ENCODE measurements at places on chromosomes 6 and 20.

GRCh38 chr6:4496284-4496683, 279.9 kb upstream of the CDYL start:
- no peak for DNase-seq

DNA sequence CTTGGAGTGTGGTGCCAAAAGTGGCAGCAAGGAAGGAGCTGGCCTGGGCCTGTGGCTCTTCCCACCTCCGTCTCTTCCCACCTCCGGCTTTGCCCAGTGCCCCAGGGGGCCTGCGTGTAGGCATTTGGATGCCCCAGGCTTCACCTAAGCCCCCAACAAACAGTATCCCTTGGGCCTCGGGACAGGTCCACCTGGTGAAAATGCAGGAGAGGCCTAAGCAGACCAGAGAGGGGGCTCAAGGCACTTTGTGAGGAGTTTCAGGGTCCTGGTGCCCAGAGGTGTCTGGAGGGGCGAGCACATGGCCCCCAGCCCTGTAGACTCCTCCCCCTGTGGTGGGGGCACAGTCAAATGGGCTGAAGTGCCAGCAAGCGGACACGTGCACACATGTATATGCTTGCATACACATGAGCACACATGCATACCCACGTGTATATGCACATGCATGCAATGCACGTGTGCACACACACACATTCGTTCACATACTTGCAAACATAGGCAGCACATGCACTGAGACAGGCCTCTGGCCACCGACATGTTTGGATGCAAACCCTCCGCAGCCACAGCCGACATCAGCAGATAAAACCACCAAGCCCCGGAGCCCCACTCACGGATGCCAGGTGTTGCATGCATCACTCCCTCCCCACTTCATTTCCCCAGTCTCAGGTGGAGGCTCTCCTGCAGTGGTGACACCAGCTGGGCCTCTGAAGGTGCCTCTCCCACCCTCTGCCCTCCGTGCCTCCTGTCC, 124.5 kb downstream of the TAF4 start:
- no peak for DNase-seq

- DNase-seq: peak; percentile 46
These were observed 196.8 kb downstream of the FARS2 start for GRCh38 chr6:5457983-5458683.

GRCh38 chr6:151445482-151445881, 6.4 kb downstream of the RMND1 start:
- no peak for DNase-seq

- no peak for DNase-seq
These were observed 17.6 kb downstream of the MCUR1 start for GRCh38 chr6:13796781-13797180.

GRCh38 chr6:170535004-170535403, 18.1 kb downstream of the PSMB1 start:
- DNase-seq: no peak

DNA sequence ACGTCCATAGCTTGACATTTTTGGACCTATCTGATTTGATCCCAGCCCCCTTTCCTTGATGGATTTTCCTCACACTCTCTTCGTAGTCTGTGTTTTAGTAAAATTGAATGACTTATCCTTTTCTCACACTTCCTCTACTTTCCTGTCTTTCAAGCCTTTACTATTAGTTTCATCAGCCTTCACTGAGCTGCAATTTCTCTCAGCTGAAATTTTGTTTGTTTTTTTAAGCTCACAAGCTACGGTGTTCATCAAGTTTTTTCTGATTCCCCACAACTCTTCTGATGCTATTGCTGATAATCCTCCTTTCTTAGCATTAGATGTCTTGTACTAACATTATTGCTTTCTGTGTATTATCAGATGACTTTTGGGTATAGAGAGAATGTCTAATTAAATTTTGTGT, 263.7 kb downstream of the TBX18 start:
- DNase-seq: no peak

DNA sequence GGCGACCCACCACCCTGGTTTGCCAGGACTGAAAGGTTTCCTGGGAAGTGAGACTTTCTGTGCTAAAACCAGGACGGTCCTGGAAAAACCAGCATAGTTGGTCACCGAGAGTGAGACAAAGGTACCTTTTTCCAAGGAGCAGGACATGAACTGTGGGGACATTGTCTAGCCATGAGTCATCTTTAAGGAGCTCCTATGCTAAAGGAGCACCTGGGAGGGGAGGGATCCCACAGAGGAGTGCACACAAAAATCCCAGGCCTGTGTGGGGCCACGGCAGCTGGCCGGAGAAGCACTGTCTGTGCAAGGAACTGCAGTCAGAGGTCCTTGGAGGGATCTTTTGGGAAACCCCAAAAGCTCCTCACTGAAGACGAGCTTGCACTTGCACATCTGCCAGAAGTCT, 109.1 kb upstream of the PLEKHG1 start:
- no peak for DNase-seq

GRCh38 chr6:11931296-11932035, 80.6 kb upstream of the HIVEP1 start:
- DNase-seq: no peak

- no peak for DNase-seq
These were observed 27.9 kb upstream of the TSPYL1 start for GRCh38 chr6:116307633-116308032.

DNA sequence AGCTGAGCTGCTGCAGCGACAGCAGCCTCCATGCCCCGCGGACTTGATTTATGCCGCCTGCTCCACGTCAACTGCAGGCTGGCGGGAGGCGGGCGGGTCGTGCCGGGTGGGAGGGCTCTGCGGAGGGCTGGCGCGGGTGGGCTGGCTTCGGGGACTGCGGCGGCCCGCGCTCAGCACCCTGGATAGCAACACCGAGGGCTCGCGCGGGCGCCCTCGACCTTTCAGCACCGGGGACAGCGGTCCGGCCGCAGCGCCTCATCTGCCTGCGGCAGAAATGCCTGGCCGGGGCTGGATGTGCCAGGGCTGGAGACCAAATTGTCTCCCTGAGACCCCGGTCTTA, 792 bp downstream of the SNAP25 start:
- DNase-seq: peak; percentile 92

DNA sequence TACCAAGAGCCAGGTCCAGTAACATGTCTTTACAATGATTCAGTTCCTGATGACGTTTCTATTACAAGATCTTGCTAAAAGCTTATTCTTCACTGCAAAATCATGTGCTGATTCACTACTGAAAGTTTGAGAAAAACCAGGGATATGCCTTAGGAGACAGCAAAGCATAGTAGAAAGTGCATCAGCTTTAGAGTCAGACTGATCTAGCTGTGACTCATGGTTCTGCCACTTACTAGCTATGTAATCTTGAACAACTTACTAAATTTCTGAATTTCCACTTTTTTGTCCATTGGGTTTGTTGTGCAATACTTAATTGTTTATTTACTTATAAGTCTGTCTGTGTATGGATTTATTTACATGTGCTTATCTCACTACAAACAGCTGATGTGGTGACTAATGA, 198.5 kb upstream of the RSPO3 start:
- DNase-seq: no peak

DNA sequence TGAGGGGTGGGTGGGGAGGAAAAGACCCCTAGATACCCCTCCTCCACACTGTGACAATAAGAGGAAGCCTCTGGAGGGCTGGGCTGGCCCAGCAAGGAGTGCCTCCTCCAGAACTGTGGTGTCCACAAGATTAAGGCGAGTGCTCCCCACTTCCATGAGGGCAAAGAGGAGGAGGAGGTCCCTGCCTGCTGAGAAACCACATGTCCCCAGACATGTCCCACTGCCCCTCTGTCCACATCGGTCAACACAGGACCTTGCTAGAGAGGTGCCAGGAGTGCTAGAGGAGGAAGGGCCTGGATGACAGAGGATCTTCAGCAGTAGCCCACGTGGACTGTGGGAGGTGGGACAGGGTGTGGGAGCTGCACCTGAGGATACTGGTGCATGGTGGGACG, 3.1 kb downstream of the RAET1G start:
- no peak for DNase-seq

DNA sequence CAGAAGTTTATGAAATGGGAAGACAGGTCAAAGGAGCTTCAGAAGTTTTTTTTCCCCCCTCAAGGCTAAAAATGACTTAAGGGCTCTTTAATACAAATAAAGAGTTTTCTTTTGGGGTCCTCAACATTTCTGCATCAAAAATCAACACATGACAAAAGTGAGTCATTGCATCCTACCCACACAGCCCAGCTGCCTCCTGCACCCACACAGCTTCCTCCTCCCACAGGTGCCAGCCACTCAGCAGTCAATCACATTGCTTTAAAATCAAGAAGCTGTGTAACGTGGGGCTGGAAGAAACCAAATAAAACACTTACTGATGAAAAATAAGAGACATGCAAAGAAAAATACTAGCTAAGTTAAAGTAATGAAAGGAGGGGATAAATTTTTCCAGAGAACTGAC, 68.5 kb downstream of the MAP3K5 start:
- no peak for DNase-seq

DNA sequence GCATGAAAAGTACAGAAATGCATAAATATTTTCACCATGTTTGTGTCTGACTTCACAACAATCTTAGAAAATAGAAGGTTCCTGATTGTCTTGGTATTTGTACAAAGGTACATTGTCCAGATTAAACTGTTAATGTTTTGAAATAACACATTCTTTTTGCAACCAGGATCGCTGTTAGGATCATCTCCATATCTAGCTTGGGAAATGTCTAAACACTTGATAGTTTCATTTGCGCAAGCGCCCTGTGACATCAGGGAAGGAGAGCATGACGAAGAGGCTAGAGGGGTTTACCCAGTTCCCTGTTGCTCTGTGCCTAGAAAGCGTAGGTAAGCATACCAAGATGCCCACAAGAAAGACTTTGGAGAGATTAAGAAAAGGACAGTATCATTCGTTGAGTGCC, 19.4 kb downstream of the ALDH8A1 start:
- no peak for DNase-seq

DNA sequence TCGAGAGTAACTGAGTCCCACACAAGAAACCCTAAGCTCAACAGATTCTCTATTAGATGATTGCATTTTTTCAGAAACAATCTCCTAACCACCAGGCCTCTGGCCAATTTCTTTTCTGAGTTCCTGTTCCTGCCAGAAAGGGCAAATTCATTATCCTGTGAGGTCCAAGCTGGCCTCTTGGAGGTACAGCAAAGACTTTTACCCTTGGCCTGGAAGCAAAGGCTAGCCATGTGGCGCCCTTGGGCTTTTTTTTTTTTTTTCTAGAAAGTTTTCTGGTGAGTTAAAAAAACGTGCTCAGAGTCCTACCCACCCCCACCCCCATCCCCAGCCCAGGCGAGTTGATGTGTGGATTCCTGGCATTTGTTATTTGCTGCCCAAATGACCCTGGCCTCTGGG, 59.0 kb upstream of the EEF1A1 start:
- no peak for DNase-seq

GRCh38 chr6:16514249-16514648, 247.0 kb downstream of the ATXN1 start:
- DNase-seq: peak; percentile 19

DNA sequence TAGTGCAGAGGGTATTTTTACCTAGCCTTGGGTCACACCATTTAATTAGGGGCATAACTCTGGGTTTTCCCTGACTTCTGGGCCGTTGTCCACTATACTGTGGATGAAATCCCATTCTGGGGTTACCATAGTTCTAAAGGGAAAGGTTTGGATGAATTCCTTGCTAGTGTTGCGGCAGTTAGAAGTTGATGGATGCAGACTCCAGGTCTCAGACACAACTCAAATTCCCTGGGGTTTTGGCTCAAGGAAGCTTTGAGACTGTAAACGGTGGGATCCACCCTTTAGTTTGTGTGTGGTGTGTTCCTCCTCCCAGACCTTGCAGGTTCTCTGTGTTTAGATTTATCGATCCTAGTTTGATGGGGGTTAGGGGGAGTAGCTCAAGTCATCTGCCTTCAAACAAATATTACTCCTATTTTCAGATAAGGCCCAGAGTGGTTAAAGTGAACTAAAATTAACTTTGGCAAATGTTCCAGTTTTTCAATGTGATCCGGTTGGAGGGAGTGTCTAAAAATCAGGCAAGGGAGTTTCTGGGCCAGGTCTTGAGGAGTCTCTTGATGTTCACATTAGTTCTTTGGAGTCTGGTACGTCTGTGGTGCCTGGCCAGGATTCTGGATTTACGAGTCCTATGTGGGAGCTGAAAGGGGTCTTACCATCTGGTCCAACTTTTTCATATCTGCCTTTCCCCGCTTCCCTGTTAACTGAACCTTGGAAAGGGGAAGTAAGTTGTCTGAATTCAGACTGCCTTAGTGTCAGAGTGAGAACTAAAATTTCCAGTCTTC, 1.5 kb downstream of the RALY start:
- no peak for DNase-seq

GRCh38 chr6:22071270-22072041, 225.4 kb downstream of the PRL start:
- DNase-seq: no peak

- peak; percentile 59 for DNase-seq
These were observed 9.5 kb upstream of the NR2E1 start for GRCh38 chr6:108156180-108156937.
